ENCODE measurements at places on chromosomes 11 and 22. TPM values are rescaled to one million over a fixed set of nuclear protein-coding genes. Genes with fewer than 3 reads are reported as not detected.

The OR8K5 gene
- not detected for total RNA-seq

The ATXN10 gene
- total RNA-seq, result 101 TPM

The SMTNL1 gene
- total RNA-seq, result not detected

The NTM gene
- not detected for total RNA-seq

The OR51B4 gene
- not detected for total RNA-seq

The MCHR1 gene
- total RNA-seq, result not detected

The TRIM49D2 gene
- total RNA-seq, result not detected

The CATSPER1 gene
- not detected for total RNA-seq

The NPAS4 gene
- 0.07 TPM for total RNA-seq

The USH1C gene
- not detected for total RNA-seq

The JHY gene
- total RNA-seq, result 3.2 TPM

The TRIM64 gene
- not detected for total RNA-seq

The GPR137 gene
- total RNA-seq, result 23.6 TPM

The ZDHHC13 gene
- total RNA-seq, result 22.9 TPM

The MUC5B gene
- not detected for total RNA-seq

The GAB4 gene
- not detected for total RNA-seq

The B3GAT1 gene
- 0.11 TPM for total RNA-seq

The ACTN3 gene
- 0.27 TPM for total RNA-seq

The PLCB3 gene
- 10.9 TPM for total RNA-seq

The PHLDA2 gene
- total RNA-seq, result 3.7 TPM

The MS4A3 gene
- total RNA-seq, result not detected

The OR8A1 gene
- total RNA-seq, result not detected

The UBQLN3 gene
- total RNA-seq, result not detected

The TMPRSS13 gene
- total RNA-seq, result 1.7 TPM

The MMP12 gene
- total RNA-seq, result not detected

The MRPL11 gene
- 120 TPM for total RNA-seq

The SLC6A5 gene
- total RNA-seq, result not detected

The VWCE gene
- 6.8 TPM for total RNA-seq

The THY1 gene
- total RNA-seq, result 0.91 TPM

The TRIM51 gene
- not detected for total RNA-seq

The OR6Q1 gene
- not detected for total RNA-seq

The SCYL1 gene
- total RNA-seq, result 78.8 TPM
